ENCODE measurements at places on chromosomes 1 and 21. TPM values are rescaled to one million over a fixed set of nuclear protein-coding genes. Genes with fewer than 3 reads are reported as not detected.

- DNase-seq = no peak
- H3K4me3 ChIP-seq = no peak overlapping the region
- no peaks in the 10 kb centered on the region for H3K27me3 ChIP-seq
- H3K4me1 ChIP-seq = peaks cover 6% of the 10 kb centered on the region
- H3K27ac ChIP-seq = peak overlapping the region; percentile 57
Measured at GRCh38 chr1:10160173-10160572, 50.2 kb upstream of the KIF1B start.

GRCh38 chr1:65213271-65214023, 65.4 kb downstream of the AK4 start:
- H3K4me3 ChIP-seq = no peak overlapping the region
- H3K27me3 ChIP-seq = no peaks in the 10 kb centered on the region
- no peak for DNase-seq
- no peaks in the 10 kb centered on the region for H3K36me3 ChIP-seq
- no peak overlapping the region for H3K27ac ChIP-seq
- peaks cover 6% of the 10 kb centered on the region for H3K4me1 ChIP-seq

- H3K27ac ChIP-seq = no peak overlapping the region
- no peak overlapping the region for H3K4me3 ChIP-seq
- peaks cover 25% of the 10 kb centered on the region for H3K36me3 ChIP-seq
- peaks cover 52% of the 10 kb centered on the region for H3K4me1 ChIP-seq
Measured at GRCh38 chr1:12441414-12442105, 176.4 kb downstream of the DHRS3 start.

- peak overlapping the region; percentile 90 for H3K27ac ChIP-seq
- H3K4me1 ChIP-seq = peaks cover 50% of the 10 kb centered on the region
- no peaks in the 10 kb centered on the region for H3K27me3 ChIP-seq
- H3K4me3 ChIP-seq = peak overlapping the region; percentile 90
- no peaks in the 10 kb centered on the region for H3K36me3 ChIP-seq
Measured at GRCh38 chr1:8026976-8027747, 1.1 kb upstream of the ERRFI1 start.

- no peak for DNase-seq
- no peak overlapping the region for H3K27ac ChIP-seq
- no peaks in the 10 kb centered on the region for H3K36me3 ChIP-seq
- H3K4me3 ChIP-seq = no peak overlapping the region
- H3K27me3 ChIP-seq = no peaks in the 10 kb centered on the region
- H3K4me1 ChIP-seq = peaks cover 8% of the 10 kb centered on the region
Measured at GRCh38 chr1:3495776-3496745, 41.6 kb downstream of the ARHGEF16 start.

DNA sequence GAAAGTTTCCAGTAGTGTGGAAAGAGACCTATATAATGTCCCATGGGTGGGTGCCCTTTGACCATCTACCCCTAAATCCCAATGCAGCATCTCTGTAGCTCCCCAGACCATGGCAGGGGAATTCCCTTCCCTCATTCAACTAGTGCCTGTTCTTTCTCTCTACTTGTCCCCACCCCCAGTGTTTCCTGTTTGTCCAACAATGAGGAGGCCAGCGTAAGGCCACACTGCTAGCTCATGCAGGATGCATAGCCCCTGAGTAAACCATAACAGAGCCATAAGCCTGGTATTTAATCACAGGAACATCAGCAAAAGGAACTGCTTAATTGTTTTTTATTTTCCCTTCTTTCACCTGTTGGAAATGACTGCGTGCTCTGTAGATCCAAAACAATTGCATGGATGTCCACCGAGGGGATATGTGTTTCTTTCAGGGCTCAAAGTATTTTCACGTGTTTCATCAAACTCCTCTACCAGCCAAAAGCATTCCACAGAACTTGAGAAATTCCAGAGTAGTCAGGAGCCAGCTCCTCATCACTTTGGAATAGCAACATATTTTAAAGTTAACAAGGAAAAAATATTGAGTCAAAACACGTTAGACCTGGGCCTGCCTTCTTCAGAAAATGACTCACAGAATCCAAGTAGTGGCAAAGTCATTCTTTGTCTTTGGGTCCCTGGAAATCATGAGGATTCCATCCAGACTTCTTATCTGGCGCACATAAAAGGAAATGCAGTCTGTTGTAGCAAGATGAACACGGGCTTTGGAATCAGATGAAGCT, 162.5 kb upstream of the SGIP1 start:
- peak overlapping the region; percentile 63 for H3K27ac ChIP-seq
- peaks cover 11% of the 10 kb centered on the region for H3K4me1 ChIP-seq
- H3K4me3 ChIP-seq = no peak overlapping the region
- no peak for DNase-seq

DNA sequence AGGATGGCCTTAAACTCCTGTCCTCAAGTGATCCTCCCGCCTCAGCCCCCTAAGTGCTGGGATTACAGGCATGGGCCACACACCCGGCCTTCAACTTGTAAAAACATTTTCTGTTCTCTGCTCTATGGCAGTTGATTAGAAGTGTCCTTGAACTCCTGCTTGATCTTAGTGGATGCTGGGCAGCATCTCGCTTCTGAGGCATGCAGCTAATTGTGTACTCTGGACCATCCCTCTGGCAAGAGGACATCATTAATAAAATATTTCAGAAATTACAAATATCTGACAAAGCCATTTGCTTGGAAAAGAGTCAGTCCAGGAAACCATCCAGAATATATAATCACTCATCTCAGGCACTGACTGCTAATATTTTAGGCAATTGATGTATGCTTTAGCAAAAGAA, 8.1 kb downstream of the NGF start:
- no peak overlapping the region for H3K4me3 ChIP-seq
- peaks cover 29% of the 10 kb centered on the region for H3K4me1 ChIP-seq
- H3K27ac ChIP-seq = no peak overlapping the region
- H3K36me3 ChIP-seq = no peaks in the 10 kb centered on the region
- DNase-seq = no peak

GRCh38 chr1:58739856-58740466, 40.1 kb upstream of the MYSM1 start:
- no peak overlapping the region for H3K4me3 ChIP-seq
- no peaks in the 10 kb centered on the region for H3K27me3 ChIP-seq

DNA sequence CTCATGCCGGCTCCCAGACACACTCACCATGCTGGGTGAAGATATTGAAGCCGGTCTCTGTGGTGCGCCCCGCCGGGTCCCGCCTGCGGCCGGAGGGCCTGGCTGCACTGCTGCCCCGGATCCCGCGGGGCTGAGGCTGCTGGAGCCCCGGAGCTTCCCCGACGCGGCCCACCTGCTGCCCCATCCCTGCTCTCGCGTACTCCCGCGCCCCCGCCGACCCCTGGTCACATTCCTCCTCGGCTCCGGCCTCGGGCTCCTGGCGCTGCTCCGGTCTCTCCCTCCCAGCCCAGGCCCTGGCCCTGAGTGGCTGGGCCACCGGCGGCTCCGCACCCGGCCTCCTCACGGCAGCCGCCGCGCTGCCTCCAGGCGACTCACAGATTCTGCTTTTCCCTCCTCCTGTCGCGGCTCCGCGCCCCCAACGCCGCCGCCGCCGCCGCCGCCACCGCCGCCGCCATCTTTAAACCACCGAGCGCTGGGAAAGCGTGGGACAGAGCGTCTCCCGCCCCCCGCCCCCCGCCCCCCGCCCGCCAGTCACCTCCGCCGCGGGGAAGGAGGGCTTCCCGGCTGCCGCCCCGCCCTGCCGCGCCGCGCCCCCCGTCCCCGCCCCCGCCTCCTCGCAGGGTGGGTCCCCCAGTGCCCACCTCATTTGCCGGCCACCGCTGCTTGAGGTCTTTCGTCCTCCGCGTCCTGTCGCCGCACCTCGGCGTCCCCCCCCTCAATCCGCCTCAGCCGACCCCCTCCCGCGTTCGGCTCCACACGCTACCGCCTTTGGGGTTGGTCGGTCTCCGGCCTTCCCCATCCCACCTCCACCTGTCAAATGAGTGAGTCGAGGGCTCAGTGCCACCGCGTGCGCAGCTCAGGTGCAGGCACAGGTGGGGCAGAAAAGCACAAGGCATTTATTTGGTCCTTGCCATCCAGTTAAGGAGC, at the start of gene ABL2:
TSS of gene ABL2 (minus strand) at position 464 of the 927 bp plus-strand sequence. CDS start at position 184, 280 bp downstream.
- peak within 1 kb of the TSS; percentile 92 for H3K27ac ChIP-seq
- peaks cover 18% of the 10 kb centered on the region for H3K4me1 ChIP-seq
- DNase-seq = no peak
- no peaks in the 10 kb centered on the region for H3K36me3 ChIP-seq

DNA sequence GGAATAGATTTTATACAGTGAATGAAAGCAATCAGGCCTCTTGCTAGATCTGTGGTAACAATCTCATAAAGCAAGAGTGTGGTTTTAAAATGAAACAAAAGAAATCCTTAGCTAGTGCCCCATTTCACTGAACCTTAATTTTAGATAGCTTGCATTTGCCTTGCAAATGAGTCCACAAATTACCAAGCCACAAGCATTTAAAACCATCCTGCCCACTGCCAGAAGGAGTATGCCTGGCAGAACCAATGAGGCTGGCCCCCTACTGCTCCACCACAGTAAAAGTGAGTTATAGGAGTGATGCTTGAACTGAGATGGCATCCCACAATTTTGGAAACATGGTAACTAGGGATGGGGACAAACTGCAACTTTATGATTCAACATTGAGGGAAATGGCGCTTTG, 206.4 kb upstream of the LMO4 start:
- no peak overlapping the region for H3K27ac ChIP-seq
- no peaks in the 10 kb centered on the region for H3K4me1 ChIP-seq
- H3K36me3 ChIP-seq = no peaks in the 10 kb centered on the region
- DNase-seq = no peak
- H3K4me3 ChIP-seq = no peak overlapping the region

DNA sequence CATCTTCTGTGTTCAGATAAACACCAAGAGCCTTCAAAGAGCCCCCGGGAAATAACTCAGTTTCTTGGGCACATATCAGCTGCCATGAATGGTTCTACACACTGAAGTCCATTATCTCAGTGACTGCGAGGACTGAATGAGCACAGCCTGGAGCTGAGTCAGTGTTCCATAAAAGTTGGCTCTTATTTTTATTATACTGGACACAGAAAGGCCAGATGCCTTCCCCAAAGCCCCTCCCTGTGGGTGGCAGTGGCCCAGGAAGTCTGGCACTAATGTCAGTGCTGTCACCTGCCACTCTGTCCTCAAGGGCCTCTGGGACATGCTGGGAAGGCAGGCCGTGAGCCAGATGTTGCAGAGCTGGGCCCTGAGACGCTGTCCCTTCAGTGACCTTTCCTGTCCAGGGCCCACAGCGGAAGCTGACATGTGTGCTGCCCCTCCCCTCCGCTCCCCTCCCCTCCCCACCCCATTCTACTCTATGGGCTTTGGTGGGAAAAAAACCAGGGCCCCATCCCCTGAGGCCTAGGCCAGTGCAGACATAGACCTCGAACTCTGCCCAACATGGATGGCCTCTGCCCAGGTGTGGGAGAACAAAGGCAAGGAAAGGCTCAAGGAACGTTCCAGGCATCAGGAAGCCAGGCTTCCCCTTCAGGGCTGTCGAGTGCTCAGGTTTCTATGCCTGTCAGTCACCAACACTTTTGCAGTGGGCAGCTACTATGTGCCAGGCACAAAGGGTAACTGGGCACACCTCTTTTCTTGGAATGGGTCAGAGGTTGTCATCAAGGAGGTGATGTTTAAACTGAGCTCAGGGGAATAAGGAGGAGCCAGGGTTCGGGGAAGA, 22.4 kb upstream of the NPPB start:
- H3K4me1 ChIP-seq = peaks cover 26% of the 10 kb centered on the region
- no peak overlapping the region for H3K4me3 ChIP-seq
- H3K36me3 ChIP-seq = no peaks in the 10 kb centered on the region
- H3K27ac ChIP-seq = peak overlapping the region; percentile 63
- H3K27me3 ChIP-seq = peaks cover 7% of the 10 kb centered on the region

- H3K4me1 ChIP-seq = no peaks in the 10 kb centered on the region
- DNase-seq = no peak
- H3K27ac ChIP-seq = no peak overlapping the region
- no peaks in the 10 kb centered on the region for H3K36me3 ChIP-seq
- H3K27me3 ChIP-seq = no peaks in the 10 kb centered on the region
Measured at GRCh38 chr1:202034683-202035462, 24.5 kb downstream of the ELF3 start.

DNA sequence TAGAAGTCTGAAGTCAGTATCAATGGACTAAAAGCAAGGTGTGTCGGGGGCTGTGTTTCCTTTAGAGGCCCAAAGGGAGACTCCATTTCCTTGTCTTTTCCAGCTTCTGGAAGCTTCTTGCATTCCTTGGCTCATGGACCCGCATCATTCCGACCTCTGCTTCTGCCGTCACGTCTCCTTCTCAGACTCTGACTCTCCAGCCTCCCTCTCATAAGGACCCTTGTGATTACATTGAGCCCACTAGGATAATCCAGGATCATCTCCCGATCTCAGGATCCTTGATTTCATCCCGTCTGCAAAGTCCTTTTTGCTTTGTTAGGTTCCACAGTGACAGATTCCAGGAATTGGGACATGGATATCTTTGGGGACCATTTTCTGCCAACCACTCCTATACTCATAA, 265.8 kb upstream of the CSF3R start:
- no peaks in the 10 kb centered on the region for H3K27me3 ChIP-seq
- no peaks in the 10 kb centered on the region for H3K36me3 ChIP-seq
- DNase-seq = no peak
- H3K4me3 ChIP-seq = no peak overlapping the region
- no peaks in the 10 kb centered on the region for H3K4me1 ChIP-seq

GRCh38 chr1:100323419-100324106, 28.7 kb upstream of the CDC14A start:
- peak; percentile 77 for DNase-seq
- H3K27me3 ChIP-seq = no peaks in the 10 kb centered on the region
- peak overlapping the region; percentile 27 for H3K27ac ChIP-seq
- H3K4me3 ChIP-seq = no peak overlapping the region
- no peaks in the 10 kb centered on the region for H3K4me1 ChIP-seq
- H3K36me3 ChIP-seq = no peaks in the 10 kb centered on the region

- peaks cover 23% of the 10 kb centered on the region for H3K4me1 ChIP-seq
- H3K27me3 ChIP-seq = peaks cover 11% of the 10 kb centered on the region
- peak overlapping the region; percentile 20 for H3K27ac ChIP-seq
Measured at GRCh38 chr1:30680429-30680828, 43.0 kb downstream of the MATN1 start.

DNA sequence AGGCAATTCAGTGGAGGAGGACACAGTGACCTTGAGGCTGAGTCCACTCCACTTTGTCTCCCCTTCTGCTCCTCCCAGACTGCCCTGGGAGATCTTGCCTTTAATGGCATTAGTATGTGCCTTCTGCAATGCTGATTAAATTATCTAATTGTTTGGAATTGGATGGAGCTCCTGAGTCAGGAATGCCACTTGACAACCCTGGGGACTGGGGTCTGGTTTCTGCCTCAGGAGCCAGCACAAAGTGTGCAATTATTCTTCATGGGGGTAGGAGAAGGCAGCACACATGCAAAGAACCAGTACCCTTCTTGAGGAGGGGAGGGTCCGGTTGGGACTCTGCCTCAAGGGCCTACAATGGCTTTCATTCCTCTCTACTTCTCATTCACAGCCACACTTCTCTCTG, 11.9 kb upstream of the PLXNA2 start:
- H3K4me3 ChIP-seq = no peak overlapping the region
- H3K4me1 ChIP-seq = peaks cover 17% of the 10 kb centered on the region
- H3K27me3 ChIP-seq = no peaks in the 10 kb centered on the region
- no peak for DNase-seq
- no peaks in the 10 kb centered on the region for H3K36me3 ChIP-seq

GRCh38 chr1:203140743-203141520, 13.4 kb downstream of the ADORA1 start:
- no peaks in the 10 kb centered on the region for H3K4me1 ChIP-seq
- no peaks in the 10 kb centered on the region for H3K36me3 ChIP-seq
- peaks cover 3% of the 10 kb centered on the region for H3K27me3 ChIP-seq
- H3K4me3 ChIP-seq = no peak overlapping the region
- no peak overlapping the region for H3K27ac ChIP-seq

CAMTA1 gene
- 226 TPM for total RNA-seq

BMP8A gene
- 1.8 TPM for total RNA-seq

TSACC gene
- not detected for total RNA-seq

TRIM17 gene
- not detected for total RNA-seq

LRRC71 gene
- not detected for total RNA-seq

IVL gene
- total RNA-seq = not detected
